ENCODE measurements at places on chromosomes 12 and 14. TPM values are rescaled to one million over a fixed set of nuclear protein-coding genes. Genes with fewer than 3 reads are reported as not detected.

LRRC10 gene
- not detected for total RNA-seq

TEP1 gene
- 97.4 TPM for total RNA-seq

KRT73 gene
- total RNA-seq: not detected

OVCH1 gene
- total RNA-seq: 0.40 TPM

RPS6KL1 gene
- 4.2 TPM for total RNA-seq

PFDN5 gene
- total RNA-seq: 223 TPM

LPAR5 gene
- 26.7 TPM for total RNA-seq

DLGAP5 gene
- total RNA-seq: 9.9 TPM

GRCh38 chr14:75630695-75631452, 29.8 kb downstream of the ERG28 start:
- DNase-seq: no peak

DNA sequence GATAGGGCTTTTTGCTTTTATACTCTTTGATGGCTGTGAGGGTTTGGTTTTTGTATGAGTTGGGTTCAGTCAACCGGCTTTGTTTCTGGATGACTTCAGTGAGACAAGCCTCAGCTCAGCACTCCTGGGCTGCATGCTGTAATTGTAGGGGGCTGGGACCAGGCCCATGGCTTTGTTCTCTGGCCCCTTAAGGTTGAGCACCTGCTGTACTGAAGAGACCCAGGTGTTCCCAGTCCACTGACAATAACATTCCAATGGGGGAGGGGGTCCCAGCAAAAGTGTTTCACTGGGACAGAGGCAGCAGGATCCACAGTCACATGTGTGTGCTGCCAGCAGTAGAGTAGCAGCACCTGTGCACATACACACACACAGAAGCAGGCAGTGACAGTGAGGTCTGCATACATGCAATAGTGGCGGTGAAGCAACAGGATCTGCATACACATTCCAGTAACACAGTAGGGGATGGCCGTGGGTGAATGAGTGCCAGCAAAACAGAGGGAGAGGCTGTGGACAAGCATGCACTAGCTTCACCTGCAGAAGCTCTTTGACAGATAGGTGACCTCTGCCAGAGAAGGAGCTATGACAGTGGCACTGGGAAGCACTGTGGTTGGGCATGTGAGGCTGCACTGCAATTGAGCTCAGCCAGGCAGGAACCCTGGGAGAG, 240.4 kb downstream of the ASCL1 start:
- DNase-seq: no peak

DNA sequence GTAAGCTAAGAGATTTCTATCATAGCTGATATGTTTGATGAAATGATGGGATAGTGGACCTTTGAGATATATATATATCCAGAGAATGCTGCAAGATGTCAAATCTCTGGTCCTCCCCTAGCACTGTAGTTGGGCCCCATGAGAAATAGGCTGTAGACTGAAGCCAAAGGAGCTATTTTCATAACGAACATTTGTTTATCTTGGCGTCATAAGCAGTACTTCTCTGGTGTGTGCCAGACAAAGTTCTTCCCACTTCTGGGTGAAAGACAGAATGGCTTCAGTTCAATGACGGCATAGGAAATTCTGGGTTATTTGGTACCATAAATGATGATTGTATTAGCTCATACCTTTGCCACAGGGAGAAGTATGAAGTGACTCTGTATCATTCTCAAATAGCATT, 534.3 kb downstream of the SOX5 start:
- DNase-seq: no peak

DNA sequence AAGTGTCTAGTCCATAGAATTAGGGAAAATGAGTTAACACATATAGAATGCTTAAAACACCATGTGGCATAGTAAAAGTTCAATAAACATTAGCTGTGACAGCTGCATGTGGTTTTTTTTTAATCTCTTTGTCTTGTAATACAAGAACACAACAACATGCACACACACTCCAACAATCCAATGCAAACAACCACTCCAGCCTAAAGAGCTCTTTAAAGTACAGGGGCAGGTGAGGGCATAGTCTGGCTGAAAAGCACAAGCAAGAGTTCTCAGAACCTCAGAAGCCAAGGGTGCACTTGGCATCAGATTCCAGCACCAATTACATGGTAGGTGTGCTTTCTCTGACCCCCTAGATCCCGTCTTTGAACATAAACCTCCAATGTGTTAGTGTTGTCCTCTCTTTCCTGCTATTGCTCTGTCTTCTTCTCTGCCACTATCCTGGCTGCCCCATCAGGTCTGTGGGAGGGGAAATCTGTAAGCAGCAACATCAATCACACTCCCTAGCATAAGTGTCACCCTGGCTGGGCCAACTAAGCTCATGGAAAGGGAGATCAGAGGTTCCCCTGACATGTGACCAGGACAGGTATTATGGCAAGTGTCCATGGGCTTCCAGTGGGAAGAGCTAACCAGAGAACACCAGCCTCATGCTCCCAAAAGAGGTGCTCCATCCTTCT, 91.0 kb downstream of the SLC8A3 start:
- no peak for DNase-seq

DNA sequence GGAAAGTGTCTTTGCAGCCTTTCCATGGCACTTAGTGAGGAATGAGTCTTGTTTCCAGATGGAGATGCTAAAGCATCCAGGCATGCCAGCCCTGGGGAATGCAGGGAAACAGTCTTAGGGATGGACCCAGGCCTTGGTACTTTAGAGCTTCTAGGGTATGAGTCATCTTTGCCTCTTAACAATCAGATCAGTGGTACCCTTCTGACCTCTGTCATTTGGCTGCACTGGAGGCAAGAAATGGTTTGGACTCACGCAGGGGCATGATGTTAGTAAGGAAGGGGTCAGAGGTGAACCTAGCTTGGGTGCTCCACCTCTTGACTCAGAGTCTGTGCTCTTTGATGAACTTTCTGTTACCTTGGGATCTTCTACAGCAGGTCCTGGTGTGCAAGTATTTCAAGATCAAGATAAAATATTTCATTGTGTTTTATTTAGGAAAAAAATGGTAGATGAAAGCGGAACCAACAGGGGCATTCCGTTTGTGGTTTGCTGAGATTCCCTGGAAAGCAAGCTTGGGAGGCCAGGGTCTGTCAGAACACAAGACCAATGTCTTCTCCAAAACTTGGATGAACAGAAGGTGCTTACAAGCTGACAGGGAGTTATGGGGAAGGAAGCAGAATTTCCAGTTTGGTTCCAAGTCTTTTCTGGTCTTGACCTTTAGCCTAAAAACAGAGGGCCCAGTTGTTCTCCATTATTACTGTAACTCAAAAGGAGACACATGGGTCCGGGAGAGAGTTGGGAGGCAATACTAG, 216.2 kb downstream of the ZFP36L1 start:
- DNase-seq: no peak

DNA sequence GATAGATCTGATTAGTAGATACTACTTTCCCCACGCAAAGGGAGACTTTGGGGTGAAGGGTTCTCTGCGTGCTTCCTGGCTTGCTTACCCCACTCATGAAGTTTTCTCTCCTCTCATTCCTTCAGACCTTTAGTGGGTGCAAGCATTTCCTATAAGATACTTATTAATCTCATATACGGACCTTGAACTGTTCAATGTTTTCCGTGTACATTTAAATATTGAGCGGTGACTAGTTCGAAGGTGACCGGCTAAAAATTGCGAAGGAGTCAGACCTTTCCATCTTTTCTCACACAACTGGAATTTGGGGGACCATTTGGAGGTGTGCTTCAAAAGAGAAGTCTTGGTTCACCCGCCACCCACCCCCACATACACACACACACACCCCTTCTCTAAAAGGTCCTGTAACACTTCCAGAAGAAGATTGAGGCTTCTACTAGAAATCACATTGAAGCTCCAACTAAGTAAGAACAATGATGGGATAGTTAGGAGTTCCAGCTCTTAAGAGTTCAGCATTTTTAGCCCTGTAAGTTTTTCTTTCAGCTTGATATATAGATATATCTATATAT, 6.1 kb upstream of the FOXG1 start:
- DNase-seq: no peak

DNA sequence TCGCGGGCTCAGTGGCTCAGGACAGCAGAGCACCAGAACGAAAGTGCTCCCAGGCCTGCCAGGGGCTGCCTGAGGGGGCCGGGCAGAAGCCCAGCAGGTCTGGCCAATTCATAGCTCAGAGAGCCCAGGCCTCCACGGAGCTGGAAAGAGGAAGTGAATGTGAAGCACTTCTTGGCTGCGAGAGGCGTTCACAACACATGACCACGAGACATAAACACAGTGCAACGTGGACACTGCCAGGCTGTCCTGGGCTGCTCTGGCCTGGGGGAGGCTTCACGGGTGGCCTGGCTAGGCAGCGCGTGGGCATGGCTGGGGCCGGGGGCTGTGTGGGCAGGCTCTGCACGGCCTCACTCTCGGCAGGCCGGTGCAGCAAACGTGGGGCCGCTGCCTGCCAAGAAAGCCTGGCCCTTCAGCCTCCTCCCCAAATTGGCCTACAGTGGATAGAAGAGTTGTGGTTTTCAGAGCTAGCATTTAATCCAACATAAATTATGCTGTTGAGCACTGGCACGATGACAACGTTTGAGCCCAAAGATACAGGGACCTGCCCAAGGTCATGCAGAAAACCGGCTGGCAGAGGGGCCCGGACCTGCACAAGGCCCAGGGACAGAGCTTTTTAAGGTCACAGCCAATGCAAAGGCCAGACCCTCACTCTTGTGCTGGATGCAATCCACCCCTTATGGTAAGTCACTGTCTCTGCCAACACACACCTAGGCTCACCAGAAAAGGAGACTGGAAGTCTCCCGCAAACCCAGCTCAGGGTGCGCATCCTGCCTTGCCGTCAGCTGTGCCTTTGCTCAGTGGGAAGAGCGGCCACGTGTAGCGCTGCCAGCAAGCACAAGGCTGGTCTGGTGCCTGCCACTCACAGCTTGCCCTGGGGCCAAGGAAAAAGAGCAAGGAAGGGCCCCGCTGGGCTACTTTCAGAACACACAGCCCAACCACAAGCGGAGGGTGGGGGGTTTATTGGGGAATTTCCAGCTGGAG, 8.6 kb downstream of the SLC25A29 start:
- peak; percentile 87 for DNase-seq

GRCh38 chr14:104081951-104082464, 3.5 kb upstream of the ASPG start:
- DNase-seq: no peak

DNA sequence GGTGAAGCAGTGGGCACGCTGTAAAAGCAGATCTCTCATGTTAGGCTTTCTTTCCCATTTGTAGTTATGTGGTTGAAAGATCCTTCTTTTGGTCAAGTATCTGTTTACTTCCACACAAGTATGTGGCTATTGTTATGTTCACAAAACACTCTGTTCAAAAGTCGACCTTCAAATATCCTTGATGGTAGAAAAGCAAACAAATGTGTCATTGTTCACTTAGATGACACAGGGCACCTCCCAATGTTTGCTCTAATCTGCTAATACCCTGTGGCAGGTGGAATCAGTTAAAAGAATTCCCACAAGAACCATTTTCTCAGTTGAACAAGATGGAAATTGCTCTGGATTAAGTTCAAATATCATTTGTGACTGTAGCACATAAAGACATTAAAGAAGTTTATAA, 43.6 kb upstream of the NAA30 start:
- DNase-seq: no peak

DNA sequence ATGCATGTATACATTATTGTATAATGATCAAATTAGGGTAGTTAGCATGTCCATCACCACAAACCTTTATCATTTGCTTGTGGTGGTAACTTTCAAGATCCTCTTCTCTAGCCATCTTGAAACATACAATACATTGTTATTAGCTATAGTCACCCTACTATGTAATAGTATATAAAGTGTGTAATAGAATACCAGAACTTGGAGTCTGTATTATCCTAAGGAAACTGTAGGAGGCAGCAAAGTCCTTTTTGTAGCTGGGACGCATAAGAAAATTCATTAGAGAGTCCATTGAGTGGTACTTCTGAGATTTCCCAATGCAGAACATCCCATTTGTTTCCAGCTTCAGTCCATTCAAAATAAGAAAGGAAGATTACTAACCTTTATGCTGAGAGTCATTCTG, 325.9 kb upstream of the LRFN5 start:
- DNase-seq: no peak

GRCh38 chr12:89453121-89453978, 71.2 kb downstream of the GALNT4 start:
- no peak for DNase-seq

GRCh38 chr14:72292689-72293024, 360.4 kb downstream of the RGS6 start:
- no peak for DNase-seq

- DNase-seq: no peak
Observed at GRCh38 chr12:57483466-57483865, 3.8 kb upstream of the ARHGAP9 start.

DNA sequence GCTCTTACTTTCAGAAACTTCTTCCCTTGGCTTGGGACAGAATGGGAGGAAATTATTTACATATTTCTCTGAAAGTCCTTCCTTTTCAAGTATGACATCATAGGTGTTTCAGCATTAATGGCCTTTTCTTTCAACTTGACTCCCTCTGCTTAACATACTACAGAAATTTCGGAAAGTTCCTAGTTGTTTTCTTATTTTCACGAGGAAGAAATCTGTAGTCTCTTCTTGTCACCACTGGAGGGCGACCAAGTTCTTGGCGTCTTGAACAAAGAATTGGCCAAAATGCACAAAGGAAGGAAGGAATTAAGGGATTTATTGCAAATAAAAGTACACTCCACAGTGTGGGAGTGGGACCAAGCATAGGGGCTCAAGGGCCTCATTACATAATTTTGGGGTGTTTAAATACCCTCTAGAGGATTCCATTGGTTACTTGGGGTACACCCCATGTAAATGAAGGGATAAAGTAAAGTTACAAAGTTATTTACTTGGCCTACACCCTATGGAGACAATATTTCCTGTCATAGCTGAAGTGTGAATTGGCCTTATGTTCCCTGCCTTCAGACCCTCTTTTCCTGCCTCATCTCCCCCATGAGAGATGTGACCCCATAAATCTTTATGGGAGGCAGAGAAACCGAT, 70.4 kb downstream of the RPL10L start:
- DNase-seq: no peak

GRCh38 chr12:50101663-50102062, 2.1 kb upstream of the GPD1 start:
- DNase-seq: no peak

GRCh38 chr12:113228394-113229028, 7.2 kb downstream of the TPCN1 start:
- DNase-seq: no peak

- DNase-seq: no peak
Observed at GRCh38 chr14:91173904-91174303, 60.0 kb downstream of the DGLUCY start.

DNA sequence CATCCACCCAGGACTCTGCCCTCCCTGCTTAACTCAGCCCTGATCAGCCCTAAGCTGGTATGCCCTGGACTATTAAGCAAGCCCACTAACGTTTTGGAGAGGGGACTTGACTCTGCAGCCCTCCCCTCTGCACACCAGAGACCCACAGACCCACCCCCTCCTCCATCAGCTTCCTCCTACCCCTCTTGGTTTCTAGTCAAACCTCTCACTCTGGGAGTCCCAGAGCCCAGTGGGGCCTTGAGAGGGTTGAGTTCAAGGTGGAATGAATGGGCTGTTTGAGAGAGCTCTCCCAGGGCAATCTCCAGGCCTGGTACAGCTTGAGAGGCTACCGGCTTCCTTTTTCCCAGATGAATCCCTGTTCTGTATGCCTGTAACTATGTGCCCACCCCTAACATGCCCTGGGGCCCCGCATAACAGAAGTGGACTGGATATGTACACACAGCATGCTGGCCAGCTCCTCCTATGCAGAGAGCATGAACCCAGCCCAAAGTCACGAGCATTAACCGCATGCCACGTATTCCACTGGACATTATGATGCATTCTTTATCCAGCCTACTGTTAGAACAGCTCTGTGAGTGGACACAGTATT, 43.6 kb downstream of the IRF2BPL start:
- DNase-seq: no peak
